Activated B cell treated with CpG ODN at 0.5 μM for 24 hours (primary cell): ENCODE measurements at places on chromosomes 1 and 21.

DNA sequence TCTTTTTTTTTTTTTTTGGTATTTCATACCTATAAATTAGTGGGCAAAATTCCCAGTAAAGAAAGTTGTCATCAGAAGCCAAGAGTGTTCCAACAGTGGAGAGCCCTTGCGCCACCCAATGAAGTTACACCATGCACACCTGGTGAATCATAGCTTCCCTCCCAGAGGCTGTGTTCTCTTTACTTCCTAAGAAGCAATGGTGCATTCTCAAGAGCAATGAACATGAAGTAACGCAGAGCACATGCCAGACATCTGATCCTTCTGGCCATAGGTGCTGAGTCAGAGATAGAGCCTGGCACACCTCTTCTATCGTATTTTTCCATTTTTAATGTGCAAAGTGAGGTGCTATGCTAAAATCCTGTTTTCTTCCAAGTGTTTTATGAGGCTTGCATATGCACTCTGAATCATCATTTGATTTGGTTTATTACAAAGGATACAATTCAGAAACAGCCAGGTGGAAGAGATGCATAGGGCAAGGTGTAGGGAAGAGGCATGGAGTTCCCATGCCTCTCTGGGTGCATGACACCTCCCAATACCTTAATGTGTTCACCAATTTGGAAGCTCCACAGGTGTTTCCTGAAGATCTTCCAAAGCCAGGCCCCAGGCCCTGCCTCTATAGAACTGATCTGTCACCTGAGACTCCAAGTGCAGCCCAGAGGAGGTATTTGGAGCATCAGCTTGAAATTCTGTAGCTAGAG lies 408.0 kb downstream of the SIPA1L2 start:
- H3K27ac ChIP-seq, result no peak overlapping the region
- H3K4me3 ChIP-seq, result no peak overlapping the region
- no peaks in the 10 kb centered on the region for H3K36me3 ChIP-seq

- no peaks in the 10 kb centered on the region for H3K36me3 ChIP-seq
- no peak overlapping the region for H3K27ac ChIP-seq
- H3K4me1 ChIP-seq, result no peaks in the 10 kb centered on the region
- no peak overlapping the region for H3K4me3 ChIP-seq
- H3K27me3 ChIP-seq, result peaks cover 15% of the 10 kb centered on the region
These were observed 20.3 kb upstream of the SLC5A9 start for GRCh38 chr1:48202030-48202752.

- peak within 1 kb of the TSS; percentile 30 for H3K4me3 ChIP-seq
- no peaks in the 10 kb centered on the region for H3K36me3 ChIP-seq
- peaks cover 6% of the 10 kb centered on the region for H3K4me1 ChIP-seq
These were observed at the start of gene SYT2 for GRCh38 chr1:202710070-202711045. SYT2 (minus strand) TSS chr1:202710454; CDS start chr1:202605772, 104,682 bp downstream.

DNA sequence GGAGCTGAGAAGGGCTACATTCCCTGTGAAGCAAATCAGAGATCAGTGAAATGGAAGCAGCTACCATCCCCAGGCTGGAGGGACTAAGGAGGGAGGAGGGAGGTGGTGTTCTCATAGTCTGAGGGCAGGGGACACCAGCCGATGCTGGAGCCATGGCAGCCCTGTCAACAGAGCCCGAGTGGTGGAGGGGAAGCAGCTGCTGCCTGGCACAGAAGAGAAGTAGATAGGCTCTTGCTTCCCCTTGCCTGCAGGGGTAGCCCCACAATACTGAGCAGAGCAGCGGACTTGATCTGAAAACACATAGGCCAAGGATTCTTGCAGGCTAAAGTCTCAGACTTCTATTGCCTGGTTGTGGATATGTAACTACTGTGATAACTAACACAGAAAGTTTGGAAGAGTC lies 255.1 kb downstream of the FGGY start:
- no peak overlapping the region for H3K27ac ChIP-seq
- no peaks in the 10 kb centered on the region for H3K27me3 ChIP-seq
- peaks cover 28% of the 10 kb centered on the region for H3K36me3 ChIP-seq
- H3K4me3 ChIP-seq, result no peak overlapping the region
- no peak for DNase-seq

- H3K4me3 ChIP-seq, result no peak overlapping the region
- DNase-seq, result no peak
- H3K4me1 ChIP-seq, result no peaks in the 10 kb centered on the region
- peaks cover 16% of the 10 kb centered on the region for H3K27me3 ChIP-seq
- H3K36me3 ChIP-seq, result no peaks in the 10 kb centered on the region
- H3K27ac ChIP-seq, result no peak overlapping the region
These were observed 72.9 kb downstream of the SYT6 start for GRCh38 chr1:114080511-114081436.

GRCh38 chr1:107339775-107340174 lies 198.9 kb downstream of the NTNG1 start:
- H3K36me3 ChIP-seq, result no peaks in the 10 kb centered on the region
- no peak for DNase-seq
- H3K4me1 ChIP-seq, result no peaks in the 10 kb centered on the region

GRCh38 chr1:61215119-61215518 lies 132.8 kb downstream of the NFIA start:
- no peak overlapping the region for H3K27ac ChIP-seq
- DNase-seq, result no peak
- no peaks in the 10 kb centered on the region for H3K36me3 ChIP-seq
- H3K4me3 ChIP-seq, result no peak overlapping the region

DNA sequence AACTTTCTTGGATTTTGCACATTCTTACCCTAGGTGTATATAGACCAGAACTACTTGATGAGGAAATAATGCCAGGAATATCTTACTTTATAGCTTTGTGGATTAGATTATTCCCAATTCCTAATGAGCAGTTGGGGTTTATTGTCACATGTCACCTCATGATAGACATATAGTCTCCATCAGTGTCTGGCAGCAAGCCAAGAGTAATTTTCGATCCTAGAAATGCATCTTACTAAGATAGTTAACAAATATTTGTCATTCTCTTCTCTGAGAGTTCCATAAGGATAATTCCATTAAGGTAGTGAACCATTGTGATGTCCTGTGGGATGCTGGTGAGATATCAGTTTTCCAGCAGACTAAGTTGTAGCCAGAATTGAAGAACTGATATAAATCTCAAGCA lies 1282.9 kb upstream of the B3GALT2 start:
- no peak for DNase-seq
- no peak overlapping the region for H3K27ac ChIP-seq
- H3K27me3 ChIP-seq, result no peaks in the 10 kb centered on the region

GRCh38 chr1:221157026-221157761 lies 278.0 kb downstream of the HLX start:
- peaks cover 29% of the 10 kb centered on the region for H3K4me1 ChIP-seq
- H3K4me3 ChIP-seq, result no peak overlapping the region
- peaks cover under 1% of the 10 kb centered on the region for H3K27me3 ChIP-seq
- H3K27ac ChIP-seq, result peak overlapping the region; percentile 74

GRCh38 chr1:157831968-157832626 lies 9.5 kb downstream of the CD5L start:
- no peaks in the 10 kb centered on the region for H3K27me3 ChIP-seq
- no peaks in the 10 kb centered on the region for H3K36me3 ChIP-seq
- peaks cover 50% of the 10 kb centered on the region for H3K4me1 ChIP-seq
- no peak overlapping the region for H3K4me3 ChIP-seq

DNA sequence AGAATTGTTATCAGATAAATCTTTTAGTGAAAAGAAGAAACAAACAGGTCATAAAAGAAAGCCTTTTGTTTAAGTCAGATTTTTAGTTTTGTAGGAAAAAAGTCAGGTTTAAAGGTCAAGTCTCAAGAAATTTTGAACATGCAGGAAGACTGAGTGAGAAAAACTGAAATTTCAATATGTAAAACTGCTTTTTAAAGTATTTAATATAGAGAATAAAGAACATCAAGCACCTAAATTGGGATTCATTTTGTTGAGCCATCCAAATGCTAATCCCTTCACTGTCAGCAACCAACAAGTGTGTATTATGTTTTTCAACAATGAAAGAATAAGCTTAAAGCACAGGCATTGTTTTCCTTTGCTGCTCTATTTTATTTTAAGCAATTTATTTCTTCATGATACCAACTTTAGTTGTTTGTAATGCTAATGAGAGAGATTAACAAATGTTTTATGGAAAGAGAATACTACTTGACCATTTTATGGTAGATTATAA lies 114.9 kb upstream of the SERTAD4 start:
- H3K27me3 ChIP-seq, result no peaks in the 10 kb centered on the region
- no peak overlapping the region for H3K4me3 ChIP-seq
- no peaks in the 10 kb centered on the region for H3K4me1 ChIP-seq
- H3K36me3 ChIP-seq, result no peaks in the 10 kb centered on the region

DNA sequence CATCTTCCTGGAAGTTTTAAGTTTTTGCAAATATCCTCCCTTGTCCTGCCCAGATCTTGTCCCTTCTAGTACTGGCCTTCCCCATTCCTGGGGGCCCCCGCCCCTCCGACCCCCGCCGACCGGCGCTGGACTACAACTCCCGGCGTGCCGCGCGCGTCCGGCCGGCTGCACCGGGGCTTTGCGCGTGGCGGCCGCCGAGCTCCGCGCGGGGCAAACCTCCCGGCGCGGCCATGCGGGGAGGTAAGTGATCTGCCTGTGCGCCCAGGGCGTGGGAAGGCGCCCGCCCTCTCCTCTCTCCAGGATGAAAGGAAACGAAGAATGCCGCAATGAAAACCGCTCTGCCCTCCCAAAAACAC lies 3.2 kb upstream of the SAMD13 start:
- DNase-seq, result peak; percentile 58
- peak overlapping the region; percentile 90 for H3K4me3 ChIP-seq
- peaks cover 34% of the 10 kb centered on the region for H3K4me1 ChIP-seq
- H3K27ac ChIP-seq, result peak overlapping the region; percentile 74
- H3K27me3 ChIP-seq, result peaks cover 8% of the 10 kb centered on the region

GRCh38 chr1:2441746-2442145 lies 29.4 kb upstream of the PEX10 start:
- no peak for DNase-seq
- H3K27me3 ChIP-seq, result peaks cover 8% of the 10 kb centered on the region
- no peak overlapping the region for H3K27ac ChIP-seq
- no peak overlapping the region for H3K4me3 ChIP-seq

DNA sequence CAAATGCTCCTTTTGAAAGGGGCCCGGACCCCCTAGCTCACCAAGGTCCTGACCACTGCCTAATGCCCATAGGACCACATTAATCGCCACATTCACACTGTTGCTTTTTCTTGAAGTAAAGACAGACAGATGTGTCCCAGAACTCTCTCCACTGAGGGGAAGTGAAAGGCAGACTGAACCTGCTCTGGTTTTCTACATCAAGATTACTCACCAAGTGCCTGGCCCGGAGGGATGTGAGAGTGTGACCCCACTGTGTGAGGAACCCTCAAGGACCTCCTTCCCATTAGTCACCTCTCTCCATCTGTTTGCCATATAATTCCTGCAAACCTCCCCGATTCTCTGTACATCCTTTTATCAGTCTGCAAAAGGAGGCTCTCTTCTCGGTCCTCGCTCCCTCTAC lies 381.5 kb downstream of the OMA1 start:
- no peaks in the 10 kb centered on the region for H3K27me3 ChIP-seq
- no peak overlapping the region for H3K4me3 ChIP-seq
- H3K36me3 ChIP-seq, result no peaks in the 10 kb centered on the region
- H3K27ac ChIP-seq, result no peak overlapping the region

GRCh38 chr1:59063501-59063900 lies 233.4 kb upstream of the FGGY start:
- no peak for DNase-seq
- H3K27ac ChIP-seq, result peak overlapping the region; percentile 63
- no peaks in the 10 kb centered on the region for H3K36me3 ChIP-seq
- no peaks in the 10 kb centered on the region for H3K27me3 ChIP-seq

DNA sequence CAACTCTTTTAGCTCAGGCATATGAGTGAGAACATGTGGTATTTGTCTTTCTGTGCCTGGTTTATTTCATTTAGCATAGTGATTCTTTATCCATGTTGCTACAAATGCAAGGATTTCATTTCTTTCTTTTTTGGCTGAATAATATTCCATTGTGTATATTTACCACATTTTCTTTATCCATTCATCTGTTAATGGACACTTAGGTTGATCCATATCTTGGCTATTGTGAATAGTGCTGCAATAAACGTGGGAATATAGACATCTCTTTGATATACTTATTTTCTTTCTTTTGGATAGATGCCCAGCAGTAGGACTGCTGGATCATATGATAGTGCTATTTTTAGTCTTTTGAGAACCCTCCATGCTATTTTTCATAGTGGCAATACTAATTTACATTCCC lies 30.8 kb downstream of the ASB17 start:
- H3K27me3 ChIP-seq, result peaks cover 2% of the 10 kb centered on the region
- no peak overlapping the region for H3K4me3 ChIP-seq
- H3K36me3 ChIP-seq, result no peaks in the 10 kb centered on the region
- H3K4me1 ChIP-seq, result no peaks in the 10 kb centered on the region

DNA sequence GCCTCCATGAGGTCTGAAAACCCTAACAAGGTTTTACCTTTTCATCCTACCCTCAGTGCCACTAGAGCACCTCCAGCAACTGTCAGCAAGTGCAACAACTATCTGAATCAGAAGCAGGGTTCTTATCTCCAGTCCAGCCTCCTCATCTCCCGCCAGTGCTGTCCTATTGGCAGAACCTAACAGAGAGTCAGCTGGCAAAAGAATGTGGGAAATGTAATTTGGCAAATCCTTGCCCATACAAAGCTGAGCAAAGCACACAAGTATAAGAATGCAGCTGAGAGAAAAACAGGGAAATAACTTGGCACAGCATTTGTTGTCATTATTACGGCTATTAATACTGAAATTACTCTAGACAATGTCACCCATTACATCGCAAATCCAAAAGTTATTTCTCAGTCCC lies 124.2 kb downstream of the ATP6V1G3 start:
- H3K4me1 ChIP-seq, result no peaks in the 10 kb centered on the region
- no peak overlapping the region for H3K27ac ChIP-seq
- H3K4me3 ChIP-seq, result no peak overlapping the region
- no peaks in the 10 kb centered on the region for H3K36me3 ChIP-seq
- H3K27me3 ChIP-seq, result peaks cover 6% of the 10 kb centered on the region

GRCh38 chr1:109864047-109864822 lies 46.4 kb upstream of the CSF1 start:
- no peak overlapping the region for H3K4me3 ChIP-seq
- peaks cover 8% of the 10 kb centered on the region for H3K27me3 ChIP-seq
- H3K4me1 ChIP-seq, result peaks cover 6% of the 10 kb centered on the region
- H3K27ac ChIP-seq, result no peak overlapping the region
- DNase-seq, result no peak

GRCh38 chr1:119276558-119276957 lies 92.0 kb upstream of the HAO2 start:
- H3K4me3 ChIP-seq, result no peak overlapping the region
- H3K27me3 ChIP-seq, result peaks cover 3% of the 10 kb centered on the region
- no peak overlapping the region for H3K27ac ChIP-seq
- DNase-seq, result no peak

- H3K4me1 ChIP-seq, result peaks cover 88% of the 10 kb centered on the region
- H3K4me3 ChIP-seq, result peak overlapping the region; percentile 95
- H3K36me3 ChIP-seq, result peaks cover 88% of the 10 kb centered on the region
These were observed 6.0 kb downstream of the LY9 start for GRCh38 chr1:160801836-160802580.

GRCh38 chr1:63368131-63368530 lies 704 bp downstream of the ALG6 start:
- H3K4me1 ChIP-seq, result peaks cover 21% of the 10 kb centered on the region
- H3K4me3 ChIP-seq, result peak overlapping the region; percentile 98
- peaks cover 6% of the 10 kb centered on the region for H3K27me3 ChIP-seq
- peaks cover 24% of the 10 kb centered on the region for H3K36me3 ChIP-seq
- peak overlapping the region; percentile 86 for H3K27ac ChIP-seq

- H3K4me3 ChIP-seq, result no peak overlapping the region
- no peaks in the 10 kb centered on the region for H3K4me1 ChIP-seq
- no peaks in the 10 kb centered on the region for H3K27me3 ChIP-seq
- no peak overlapping the region for H3K27ac ChIP-seq
- peaks cover 19% of the 10 kb centered on the region for H3K36me3 ChIP-seq
These were observed 178.6 kb downstream of the GPR52 start for GRCh38 chr1:174626031-174627025.
